Cerebellar cortex (tissue), 1 donor: ENCODE measurements at places on chromosomes 5 and 9.

DNA sequence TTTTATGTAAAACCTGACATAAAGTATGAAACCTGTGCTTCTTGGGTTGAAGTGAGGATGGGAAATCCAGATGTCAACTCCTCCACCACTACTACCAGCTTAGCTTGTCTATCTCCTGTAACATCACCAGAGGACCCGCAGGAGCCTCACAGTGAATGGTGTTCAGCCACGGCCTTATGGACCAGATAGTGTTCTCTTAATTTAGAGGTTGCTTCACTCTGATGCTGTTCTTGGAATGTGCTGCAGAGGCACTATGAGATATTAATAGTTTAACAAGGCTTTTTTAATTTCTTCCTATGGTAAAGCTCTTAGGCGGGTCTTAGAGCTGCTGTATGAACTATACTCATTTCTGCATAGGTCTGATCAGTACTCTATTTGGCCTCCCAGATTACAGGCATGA, 27.9 kb downstream of the NFX1 start:
- no peak for DNase-seq

GRCh38 chr9:113536483-113537228, 73.1 kb downstream of the RGS3 start:
- DNase-seq: no peak

DNA sequence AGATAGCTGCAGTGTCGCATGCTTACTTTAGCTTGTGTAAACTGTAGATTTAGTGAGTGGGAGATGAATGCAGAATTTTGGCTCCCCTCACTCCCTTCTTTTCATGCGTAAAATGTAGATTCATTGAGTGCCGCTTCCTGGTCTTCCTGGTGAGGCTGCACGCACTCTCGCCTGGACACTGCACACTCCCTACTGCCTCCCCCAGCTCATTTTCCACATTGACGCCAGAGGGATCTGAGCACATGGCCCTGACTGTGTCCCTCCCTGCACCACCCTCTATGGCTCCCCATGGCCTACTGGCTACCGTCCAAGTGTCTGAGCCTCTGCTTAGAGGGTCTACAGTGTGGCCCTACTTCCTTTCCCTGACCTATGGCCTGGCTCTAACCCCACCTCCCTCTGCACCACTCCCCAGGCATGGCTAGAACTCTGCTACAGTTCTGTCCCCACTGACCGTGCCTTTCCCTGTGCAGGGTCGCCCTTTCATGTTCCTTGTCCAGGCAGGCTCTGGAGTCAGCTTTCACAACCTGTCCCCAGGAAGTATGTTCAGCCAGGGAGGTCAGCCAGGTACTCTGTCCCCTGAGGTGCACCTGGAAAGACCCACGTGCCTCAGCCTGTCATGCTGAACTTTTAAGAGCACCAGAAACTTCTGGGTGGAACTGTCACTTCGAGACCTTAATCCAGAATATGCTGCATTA, 160.6 kb downstream of the COL23A1 start:
- no peak for DNase-seq

DNA sequence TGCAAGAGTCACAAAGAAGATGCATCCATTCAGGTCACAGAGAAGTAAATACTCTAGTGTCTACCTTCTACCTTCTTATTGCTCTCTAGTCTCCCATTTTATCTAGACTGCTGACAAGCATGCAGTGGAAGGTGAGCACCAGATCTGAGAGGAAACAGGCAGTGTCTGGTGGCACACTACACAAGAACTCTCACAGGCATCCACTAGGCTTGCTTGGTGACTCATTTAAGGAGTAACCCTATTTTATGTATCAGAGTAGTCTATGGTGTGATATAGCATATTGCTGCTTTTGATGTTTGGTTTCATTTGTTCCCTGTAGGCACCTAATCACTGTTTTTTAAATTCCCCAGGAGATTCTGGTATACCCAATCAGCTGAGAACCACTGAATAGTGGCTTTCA, 1.6 kb upstream of the THBS4 start:
- no peak for DNase-seq

GRCh38 chr9:131217331-131218031, 58.8 kb downstream of the FAM78A start:
- no peak for DNase-seq

DNA sequence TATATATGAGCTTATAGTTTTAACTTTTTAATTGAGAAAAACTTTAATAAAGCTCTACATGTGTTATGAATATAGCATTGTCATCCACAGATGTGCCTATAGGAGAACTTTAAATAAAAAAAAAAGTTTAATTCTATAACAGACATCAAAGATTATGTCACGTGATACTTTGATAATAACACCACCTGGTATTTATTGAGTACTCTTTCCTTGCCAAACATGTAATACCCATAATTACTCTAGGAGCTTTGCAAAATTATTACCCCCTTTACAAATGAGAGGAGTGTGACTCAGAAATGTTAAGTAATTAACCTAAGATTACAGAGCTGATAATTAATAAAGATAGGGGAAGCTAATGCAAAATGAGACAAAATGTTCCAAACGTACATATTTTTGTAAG, 43.0 kb downstream of the ITGA2 start:
- DNase-seq: no peak

GRCh38 chr9:2022560-2022959, 7.4 kb downstream of the SMARCA2 start:
- DNase-seq: no peak

DNA sequence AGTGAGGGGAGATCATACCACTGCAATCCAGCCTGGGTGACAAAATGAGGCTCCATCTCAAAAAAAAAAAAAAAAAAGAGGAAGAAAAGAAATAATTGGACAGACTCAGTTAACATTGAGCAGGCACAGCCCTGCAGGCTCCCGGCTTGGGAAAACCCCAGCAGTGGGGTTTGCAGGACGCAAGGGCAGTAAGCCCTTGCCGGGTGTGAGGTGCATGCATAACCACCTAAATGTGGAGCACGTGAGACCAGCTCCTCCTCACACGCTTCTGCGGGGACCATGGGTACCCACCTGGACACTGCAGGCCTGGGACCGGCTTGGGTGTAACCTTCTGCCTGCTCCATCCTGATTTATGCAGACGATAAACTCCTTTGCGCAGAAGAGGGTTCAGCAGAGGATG, 4.8 kb upstream of the SLC6A18 start:
- DNase-seq: no peak

GRCh38 chr5:180286-180918, 10.9 kb upstream of the LRRC14B start:
- DNase-seq: no peak

DNA sequence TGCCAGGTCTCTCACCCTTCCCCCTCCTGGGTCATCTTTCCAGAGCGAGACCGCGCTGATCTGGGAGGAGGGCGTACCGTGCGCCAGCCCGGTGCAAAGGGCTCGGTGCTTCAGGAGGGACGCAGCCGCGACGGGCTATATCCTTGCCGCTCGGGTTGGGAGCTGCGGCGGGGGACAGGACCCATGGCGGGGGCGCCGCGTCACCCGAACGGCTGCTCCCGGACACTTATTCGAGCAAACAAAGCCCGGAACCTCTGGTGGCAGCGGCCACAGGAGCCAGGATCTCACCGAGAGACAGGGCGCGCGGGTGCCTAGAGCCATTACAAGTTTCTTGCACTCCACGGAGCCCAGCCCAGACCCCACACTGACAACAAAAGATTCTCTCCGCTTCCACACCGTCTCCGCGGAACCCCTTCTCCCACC, 1.3 kb downstream of the SEMA6A start:
- no peak for DNase-seq

- no peak for DNase-seq
Measured at GRCh38 chr5:32099486-32100035, 74.6 kb downstream of the GOLPH3 start.

DNA sequence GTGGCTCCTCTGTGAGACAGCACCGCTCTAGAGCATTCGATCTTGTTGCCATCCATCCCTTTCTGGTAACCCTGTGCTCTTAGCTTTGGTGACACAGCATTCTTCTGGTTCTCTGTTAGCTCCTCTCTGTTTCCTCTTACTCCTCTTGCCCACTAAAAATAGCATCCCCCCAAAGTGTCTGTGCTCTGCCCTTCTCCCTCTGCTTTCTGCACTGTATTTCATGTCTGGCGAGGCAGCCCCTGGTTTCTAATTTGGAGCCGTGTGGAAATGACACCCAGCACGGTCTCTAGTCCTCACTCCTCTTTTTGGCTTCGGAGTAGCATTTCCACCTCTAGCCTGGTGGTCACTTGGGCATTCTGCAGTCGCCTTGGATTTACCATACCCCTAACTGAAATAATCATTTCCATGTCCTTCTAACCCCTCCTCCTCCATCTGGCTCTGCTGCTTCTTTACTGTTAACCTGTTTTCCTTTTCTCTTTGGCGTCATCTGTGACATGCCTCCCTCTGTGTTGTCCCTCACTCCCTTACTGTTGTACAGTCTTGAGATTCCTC, 23.8 kb downstream of the NPR3 start:
- no peak for DNase-seq

GRCh38 chr5:95810305-95811125, 12.0 kb downstream of the GLRX start:
- DNase-seq: no peak

GRCh38 chr5:137304226-137304874, 194.8 kb downstream of the SPOCK1 start:
- peak; percentile 98 for DNase-seq

DNA sequence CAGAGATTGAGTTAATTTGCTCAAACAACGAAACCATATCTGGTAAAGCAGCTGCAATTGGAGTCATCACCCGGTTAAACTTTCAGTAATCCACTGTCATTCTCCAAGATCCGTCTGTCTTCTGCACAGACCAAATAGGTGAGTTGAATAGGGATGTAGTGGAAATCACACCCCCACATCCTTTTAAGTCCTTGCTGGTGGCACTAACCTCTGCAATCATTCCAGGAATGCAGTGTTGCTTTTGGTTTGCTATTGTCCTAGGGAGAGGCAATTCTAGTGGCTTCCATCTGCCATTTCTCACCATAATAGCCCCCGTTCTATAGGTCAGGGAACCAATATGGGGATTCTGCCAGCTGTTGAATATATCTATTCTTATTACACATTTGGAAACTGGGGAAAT, 14.6 kb upstream of the BTF3 start:
- no peak for DNase-seq

- DNase-seq: no peak
Measured at GRCh38 chr9:127168756-127169574, 46.5 kb upstream of the ANGPTL2 start.

DNA sequence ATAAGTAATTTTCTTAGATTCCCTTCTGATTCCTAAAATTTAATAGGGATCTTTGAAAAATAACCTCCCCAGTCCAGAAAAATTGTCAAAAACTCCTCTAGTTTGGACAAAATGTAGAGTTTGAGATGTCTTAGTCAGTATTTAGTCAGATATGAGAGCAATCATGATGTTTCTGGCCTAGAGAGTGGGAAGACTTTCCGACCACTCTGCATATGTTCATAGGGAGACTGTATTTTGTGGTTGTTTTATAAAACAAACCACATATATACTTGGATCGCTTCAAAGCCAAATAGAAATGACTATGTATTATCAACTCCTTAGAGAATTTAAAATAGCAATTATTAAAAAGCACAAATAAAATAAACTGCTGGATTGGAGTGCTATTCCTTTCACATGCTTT, 15.8 kb downstream of the ZFAND5 start:
- no peak for DNase-seq
